Activated T-helper 17 cell treated with anti-CD3 and anti-CD28 coated beads, Interleukin-2, amount 50 U/mL, for 72 hours (primary cell): ENCODE measurements at places on chromosomes 7 and 10.
A peak's percentile ranks its signal among the peaks of the same experiment; 100 is the strongest.

GRCh38 chr7:54788664-54789063 is 29.7 kb upstream of the SEC61G start:
- ATAC-seq = peak; percentile 98

DNA sequence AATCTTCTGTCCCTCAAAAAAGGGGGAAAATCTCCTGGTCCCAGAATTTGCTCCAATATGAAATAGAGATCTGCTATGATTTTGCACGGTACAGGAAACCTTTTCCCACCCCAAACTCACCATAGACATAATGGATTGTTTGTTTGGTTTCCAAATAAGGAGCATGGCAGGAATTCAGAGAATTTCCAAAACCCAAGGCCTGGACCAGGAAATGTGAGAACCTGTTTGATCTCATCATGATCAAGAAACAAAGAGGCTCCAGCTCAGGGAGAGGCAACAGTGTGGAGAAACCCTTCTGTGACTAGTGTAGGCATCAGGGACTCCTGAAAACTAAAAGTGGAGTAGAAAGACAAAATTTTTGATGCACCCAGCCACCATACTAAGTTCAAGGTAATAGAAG is 1548.1 kb upstream of the LRRTM3 start:
- ATAC-seq = no peak

- ATAC-seq = no peak
These were observed 42.7 kb downstream of the ZNF438 start for GRCh38 chr10:30988831-30989435.

DNA sequence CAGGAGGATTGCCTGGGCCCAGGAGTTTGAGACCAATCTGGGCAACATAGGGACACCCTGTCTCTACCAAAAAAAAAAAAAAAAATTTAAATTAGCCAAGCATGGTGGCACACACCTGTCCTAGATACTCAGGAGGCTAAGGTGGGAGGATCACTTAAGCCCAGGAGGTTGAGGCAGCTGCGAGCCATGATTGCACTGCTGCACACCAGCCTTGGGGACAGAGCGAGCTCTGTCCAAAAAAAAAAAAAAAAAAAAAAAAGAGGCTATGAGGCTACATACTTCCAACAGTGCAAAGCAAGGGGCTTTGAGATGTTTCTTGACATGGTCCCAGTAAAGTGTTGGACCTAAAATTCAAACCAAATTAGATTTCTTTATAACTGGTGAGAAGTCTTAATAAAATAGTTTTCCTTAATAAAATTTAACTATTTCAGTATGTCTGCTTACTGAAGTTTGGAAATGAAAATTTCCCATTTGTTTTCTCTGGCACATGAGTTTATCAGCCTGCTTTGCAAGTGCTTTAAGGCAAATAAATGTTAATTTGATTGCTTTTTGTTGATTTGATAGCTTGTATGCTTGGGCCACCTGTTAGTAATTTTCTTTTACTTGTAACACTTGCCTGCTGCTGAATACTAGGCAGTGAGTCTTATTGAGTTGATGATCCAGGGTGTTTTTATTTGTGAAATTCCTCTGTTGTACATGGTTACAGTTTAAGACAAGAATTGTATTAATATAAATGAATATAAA is 16.1 kb downstream of the CALU start:
- ATAC-seq = no peak

GRCh38 chr10:129275886-129276285 is 191.2 kb upstream of the MGMT start:
- no peak for ATAC-seq

GRCh38 chr10:6103591-6103990 is 14.8 kb downstream of the RBM17 start:
- ATAC-seq = no peak

DNA sequence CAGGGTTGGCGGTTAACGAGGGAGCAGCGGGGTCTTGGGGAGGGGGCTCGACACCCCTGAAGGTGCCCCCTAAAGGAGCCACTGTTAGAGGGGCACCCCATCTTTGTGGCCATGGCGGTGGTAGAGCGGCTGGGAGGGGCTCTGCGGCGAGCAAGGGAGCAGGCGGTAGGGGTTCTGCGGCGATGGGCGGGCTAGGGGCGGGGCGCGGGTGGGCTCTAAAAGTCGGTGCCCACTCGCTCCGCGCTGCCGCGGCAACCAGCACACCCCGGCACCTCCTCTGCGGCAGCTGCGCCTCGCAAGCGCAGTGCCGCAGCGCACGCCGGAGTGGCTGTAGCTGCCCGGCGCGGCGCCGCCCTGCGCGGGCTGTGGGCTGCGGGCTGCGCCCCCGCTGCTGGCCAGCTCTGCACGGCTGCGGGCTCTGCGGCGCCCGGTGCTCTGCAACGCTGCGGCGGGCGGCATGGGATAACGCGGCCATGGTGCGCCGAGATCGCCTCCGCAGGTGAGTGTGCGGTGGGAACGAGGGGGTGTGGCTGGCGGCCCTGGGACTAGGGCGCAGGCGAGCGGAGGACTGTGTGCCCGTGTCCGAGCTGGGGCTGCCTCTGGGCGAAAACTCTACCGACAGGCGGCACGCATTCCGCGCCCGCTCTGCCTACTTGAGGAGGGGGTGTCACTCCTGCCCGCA is at the start of gene MEST:
MEST (plus strand) TSS at position 245 of the 682 bp plus-strand sequence; CDS start at position 474, 229 bp downstream.
- peak; percentile 9 for ATAC-seq

DNA sequence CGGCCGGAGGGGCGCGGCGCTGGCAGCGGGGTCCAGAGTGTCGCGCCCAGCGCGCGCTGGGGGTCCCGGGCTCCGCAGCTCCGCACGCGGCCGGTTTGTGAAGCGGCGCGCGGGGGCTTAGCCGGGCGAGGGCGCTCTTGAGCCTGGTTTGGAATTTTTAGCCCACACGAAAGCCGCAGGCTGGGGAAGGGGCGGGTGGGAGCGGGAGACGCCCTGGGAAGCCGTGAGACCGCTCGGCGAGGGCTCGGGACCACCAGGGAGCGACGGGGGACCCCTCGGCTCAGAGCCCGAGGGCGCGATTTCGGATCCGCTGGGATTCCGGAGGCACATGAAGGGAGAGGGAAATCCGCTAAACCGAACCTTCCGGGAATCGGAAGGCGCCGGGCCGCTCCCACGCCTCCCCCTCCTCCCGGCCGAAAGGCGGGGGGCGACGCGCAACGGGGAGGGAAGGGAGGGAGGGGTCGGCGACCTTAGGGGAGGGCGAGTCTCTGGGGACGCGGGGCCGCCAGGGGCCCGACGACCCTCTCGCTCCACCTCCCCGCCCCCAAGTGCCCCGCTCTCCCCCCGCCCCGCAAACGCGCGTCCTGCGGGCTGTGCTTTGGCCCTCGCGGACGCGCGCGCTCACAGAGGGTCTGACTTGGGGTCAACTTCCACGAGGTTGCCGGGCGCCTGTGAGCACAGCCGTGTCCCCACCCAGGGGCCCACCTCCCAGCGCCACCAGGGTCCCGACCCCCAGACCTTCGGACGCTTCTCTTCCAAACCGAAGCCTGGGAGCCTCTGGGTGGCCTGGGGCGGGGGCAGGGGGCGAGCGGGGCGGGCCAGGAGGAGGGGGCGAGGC is 5.1 kb upstream of the ELFN1 start:
- no peak for ATAC-seq
